Activated CD8-positive, alpha-beta memory T cell treated with anti-CD3 and anti-CD28 coated beads for 36 hours (primary cell): ENCODE measurements at places on chromosomes 5 and 9. TPM values are rescaled to one million over a fixed set of nuclear protein-coding genes. Genes with fewer than 3 reads are reported as not detected.

Gene PCDHGA11
- not detected for total RNA-seq

Gene PCDHGA6
- 0.13 TPM for total RNA-seq

Gene GPR21
- total RNA-seq: not detected

Gene HEMGN
- 0.55 TPM for total RNA-seq

Gene NKD2
- 0.40 TPM for total RNA-seq

Gene IGIP
- total RNA-seq: 2.4 TPM

Gene TRUB2
- total RNA-seq: 45.2 TPM

Gene FGF10
- total RNA-seq: not detected

Gene UGT3A1
- not detected for total RNA-seq

Gene IL13
- 17.8 TPM for total RNA-seq

Gene TAL2
- total RNA-seq: 0.29 TPM

Gene PCDHB15
- total RNA-seq: not detected

Gene PCDHA9
- not detected for total RNA-seq

Gene MYOZ3
- 0.06 TPM for total RNA-seq

Gene NMUR2
- total RNA-seq: not detected

Gene FAM200C
- total RNA-seq: 1.0 TPM

Gene TLX3
- total RNA-seq: not detected

Gene ROPN1L
- total RNA-seq: 0.21 TPM
